ENCODE measurements at places on chromosomes 16 and 17. TPM values are rescaled to one million over a fixed set of nuclear protein-coding genes. Genes with fewer than 3 reads are reported as not detected.

- DNase-seq = no peak
Measured at GRCh38 chr16:21263640-21264570, 14.2 kb downstream of the CRYM start.

DNA sequence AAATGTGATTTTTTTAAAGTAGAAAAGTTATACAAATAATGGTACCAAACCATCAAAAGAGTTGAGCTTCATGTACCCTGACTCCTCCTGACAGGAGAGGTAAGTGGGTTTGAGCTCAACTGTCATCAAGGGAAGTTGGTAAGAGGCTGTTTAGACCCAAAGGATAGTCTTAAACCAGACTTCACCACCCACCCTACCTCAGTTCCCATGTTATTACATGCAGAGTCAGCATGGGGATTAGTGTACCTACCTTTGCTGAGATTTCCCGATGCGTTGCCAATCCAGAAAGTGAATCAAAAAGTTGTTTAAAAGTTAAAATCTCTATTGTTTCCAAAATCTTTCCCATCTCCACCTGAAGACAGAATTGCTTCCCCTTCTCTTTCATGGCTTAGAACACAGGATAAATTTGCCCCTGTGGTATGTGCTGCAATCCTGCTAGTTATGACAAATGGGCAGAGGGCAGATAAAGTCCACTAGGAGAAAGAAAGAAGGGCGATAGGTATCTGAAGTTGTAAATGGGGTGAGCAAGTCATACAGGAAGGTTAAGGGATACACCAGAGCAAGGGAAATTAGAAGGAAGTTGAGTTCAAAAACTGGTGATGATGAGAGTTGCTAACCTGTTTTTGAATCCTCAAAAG, 72.8 kb downstream of the NEUROD2 start:
- DNase-seq = no peak

The SHCBP1 gene
- total RNA-seq = 2.5 TPM

The CTRB1 gene
- total RNA-seq = not detected

GRCh38 chr17:31677681-31678080, 181.4 kb downstream of the COPRS start:
- no peak for DNase-seq

GRCh38 chr17:47278561-47278960, 24.9 kb downstream of the ITGB3 start:
- no peak for DNase-seq

DNA sequence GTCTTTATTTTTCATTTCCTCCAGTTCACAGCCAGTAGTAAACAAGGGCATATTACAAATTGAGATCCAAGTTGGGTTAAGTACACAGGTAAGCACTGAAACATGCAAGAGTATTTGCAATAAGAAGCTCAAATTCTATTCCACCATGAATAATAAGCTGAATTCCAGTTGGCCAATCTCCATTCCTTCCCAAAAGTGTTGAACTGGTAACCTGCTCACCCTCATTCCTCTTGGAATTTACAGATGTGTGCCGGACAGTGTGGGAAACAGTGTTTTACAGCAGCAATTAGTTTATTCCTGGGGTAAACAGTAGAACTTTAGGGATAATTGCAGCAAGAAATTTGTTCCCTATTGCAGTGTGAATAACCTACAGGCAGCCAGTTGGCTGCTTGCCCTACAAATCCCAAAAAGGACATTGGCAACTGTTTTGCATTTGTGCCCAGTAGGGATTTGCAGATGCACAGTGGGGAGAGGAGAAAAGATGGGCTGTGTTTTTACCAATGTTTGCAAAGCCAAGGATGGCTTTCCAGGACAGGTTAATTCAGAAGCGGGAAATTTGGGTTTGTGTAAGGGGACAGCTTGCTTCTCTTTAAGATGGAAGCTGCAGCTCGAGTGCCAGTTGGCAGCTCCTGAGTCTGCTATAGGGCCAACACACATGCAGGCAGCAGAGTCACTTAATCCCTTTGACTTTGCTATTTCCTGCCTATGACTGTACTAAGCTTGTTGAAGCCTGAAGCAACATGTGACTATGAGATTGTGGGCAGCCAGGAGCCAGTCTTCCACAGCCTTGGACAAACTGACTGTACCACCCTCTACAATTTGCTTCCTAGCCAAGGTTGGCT, 318.9 kb downstream of the MAP2K6 start:
- no peak for DNase-seq

The CCL11 gene
- not detected for total RNA-seq

DNA sequence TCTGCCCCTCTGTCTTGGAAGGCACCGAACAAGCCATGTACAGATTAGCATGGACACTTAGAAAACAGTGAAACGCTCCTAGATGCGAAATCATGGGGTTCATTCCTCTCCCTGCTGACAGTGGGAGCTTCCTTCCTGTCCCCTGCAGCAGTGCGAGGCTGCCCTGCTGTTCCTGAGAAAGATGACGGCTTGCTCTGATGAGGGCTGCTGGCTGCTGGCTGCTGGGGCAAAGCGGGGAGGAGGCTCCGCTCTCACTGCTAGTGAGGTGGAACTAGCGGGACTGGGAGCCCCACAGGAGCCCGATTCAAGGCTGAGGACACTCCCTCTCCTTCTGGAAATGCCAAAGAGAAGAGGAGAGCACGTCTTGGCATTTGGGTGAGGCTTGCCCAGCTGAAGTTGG, 25.9 kb upstream of the CACNG4 start:
- peak; percentile 35 for DNase-seq

DNA sequence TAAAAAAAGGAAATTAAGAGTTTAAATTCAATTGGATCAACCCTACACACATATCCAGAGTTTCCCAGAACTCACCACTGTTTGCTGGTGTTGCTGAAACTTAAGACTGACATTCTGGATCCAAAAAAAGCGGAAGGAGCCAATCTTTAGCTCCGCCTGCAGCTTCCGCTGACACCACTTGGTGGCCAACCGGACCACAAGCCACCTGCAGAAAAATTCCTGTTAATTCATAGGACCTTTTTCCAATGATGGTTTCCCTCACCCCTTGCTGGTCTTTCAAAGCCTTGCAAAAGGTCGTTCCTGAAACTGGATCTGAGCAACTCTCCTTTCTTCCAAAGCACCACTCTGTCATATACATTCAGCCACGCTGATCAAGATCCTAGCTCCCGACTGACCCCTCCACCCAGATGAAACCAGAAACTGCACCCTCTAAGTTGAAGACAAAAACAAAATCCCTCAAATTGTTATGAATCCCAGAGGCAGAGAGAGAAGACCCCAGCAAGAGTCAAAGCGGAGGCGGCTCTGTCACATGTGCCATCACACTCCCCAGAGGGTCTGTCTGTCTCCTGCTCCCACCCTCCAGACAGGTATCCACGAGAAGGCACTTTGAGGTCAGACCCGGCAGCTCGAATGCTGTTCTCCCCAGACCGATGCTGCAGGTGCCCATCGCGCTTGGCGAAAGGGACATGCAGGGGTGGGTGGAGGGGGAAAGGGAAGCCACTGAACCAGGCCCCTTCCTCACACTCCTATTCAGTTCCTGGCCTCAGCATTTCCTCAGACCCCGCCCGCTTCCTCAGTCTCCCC, 773 bp downstream of the BLTP2 start:
- DNase-seq = no peak

DNA sequence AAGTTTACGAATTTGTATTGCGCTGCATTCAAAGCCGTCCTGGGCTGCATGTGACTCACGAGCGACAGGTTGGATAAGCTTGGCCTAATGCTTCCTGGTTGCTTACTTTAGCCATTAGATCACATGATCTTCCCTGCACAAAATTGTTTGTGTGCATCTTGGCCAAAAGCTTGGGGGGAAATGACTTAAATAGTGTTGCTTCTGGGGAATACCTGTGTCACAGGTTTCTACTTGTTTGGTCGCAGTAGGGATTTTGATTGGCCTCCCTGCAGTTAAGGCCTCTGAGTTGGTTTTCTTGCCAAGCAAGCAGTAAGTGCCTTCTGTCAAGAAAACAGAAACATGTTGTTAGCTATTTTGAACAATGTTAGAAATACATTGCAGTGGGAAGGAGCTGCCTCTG, 39.6 kb upstream of the DUSP14 start:
- DNase-seq = no peak

- DNase-seq = peak; percentile 84
Measured at GRCh38 chr16:86432691-86433090, 77.6 kb upstream of the FOXF1 start.

- peak; percentile 53 for DNase-seq
Measured at GRCh38 chr16:11679250-11679649, 11.0 kb downstream of the SNN start.

Data from posterior vena cava (tissue), 2 donors.